Activated CD4-positive, alpha-beta T cell treated with anti-CD3 and anti-CD28 coated beads, Interleukin-2, amount 50 U/mL, for 24 hours (primary cell): ENCODE measurements at places on chromosomes 6 and 20.

DNA sequence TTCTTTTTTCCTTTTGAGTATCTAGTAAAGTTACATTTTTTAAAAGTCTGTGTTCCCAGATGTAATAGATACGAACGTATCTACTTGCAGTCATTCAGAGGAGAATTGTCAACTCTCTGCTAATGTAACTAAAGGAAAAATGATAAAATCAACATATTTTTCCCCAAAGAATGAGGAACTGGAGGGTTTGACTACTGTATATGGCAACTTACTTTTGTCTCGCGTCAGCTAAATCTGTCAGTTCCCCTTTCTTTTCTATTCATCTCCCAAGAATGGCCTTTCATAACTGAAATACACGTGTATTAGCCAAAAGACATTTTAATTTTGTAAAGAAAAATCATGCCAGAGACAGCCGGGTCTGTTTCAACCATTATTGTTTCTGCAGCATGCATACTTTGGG is 5.4 kb downstream of the EYA2 start:
- no peak for DNase-seq

GRCh38 chr6:132392792-132393191 is 8.5 kb downstream of the MOXD1 start:
- no peak for DNase-seq

- no peak for DNase-seq
These were observed 118.9 kb downstream of the ARMC2 start for GRCh38 chr6:108966855-108967755.

- no peak for DNase-seq
These were observed 30.0 kb upstream of the ZBP1 start for GRCh38 chr20:57650266-57650665.

GRCh38 chr6:139659196-139659595 is 284.7 kb upstream of the CITED2 start:
- no peak for DNase-seq

- DNase-seq = no peak
These were observed 66.1 kb downstream of the CD24 start for GRCh38 chr6:106908386-106908840.

- DNase-seq = no peak
These were observed 14.2 kb downstream of the ITCH start for GRCh38 chr20:34377072-34377847.

DNA sequence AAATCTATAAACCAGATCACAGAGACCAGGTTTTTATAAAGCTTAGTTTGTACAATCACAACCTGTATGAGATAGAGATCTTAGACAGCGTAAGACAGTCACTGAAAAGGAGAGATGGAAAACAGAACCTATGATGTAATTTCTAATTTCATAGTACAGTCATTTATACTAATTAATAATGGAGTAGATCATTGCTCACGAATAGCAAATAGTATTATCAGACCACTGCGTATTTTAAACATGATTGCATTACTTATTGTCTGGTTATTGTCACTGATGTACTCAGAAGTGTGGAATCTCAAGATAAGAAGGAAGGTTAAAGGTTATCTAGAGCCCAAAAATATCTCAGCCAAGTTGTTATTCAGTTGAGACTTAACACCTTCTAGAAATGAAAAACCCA is 115.6 kb downstream of the KHDC1L start:
- no peak for DNase-seq

DNA sequence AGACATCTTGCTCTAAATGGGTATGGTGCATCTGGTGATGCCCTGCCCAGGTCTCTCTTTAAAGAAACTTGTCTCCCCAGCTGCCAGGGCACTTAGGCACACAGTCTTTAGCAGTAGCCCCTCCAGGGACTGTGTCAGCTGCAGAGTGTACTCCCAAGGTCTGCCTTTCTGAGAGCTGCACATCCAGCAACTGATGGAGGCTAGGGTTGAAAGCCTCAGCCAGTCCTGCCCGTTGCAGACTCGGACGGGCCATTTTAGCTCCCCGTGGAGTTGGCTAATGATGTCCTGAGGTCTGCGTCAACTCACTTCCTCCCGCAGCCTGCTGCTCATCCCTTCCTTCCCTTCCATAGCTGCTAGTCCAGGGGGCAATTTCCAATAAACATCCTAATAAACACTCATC is 381.8 kb downstream of the PTPRT start:
- no peak for DNase-seq

- DNase-seq = no peak
These were observed 39.6 kb downstream of the ANKS1A start for GRCh38 chr6:34928695-34929094.

- DNase-seq = no peak
These were observed 20.1 kb upstream of the UTRN start for GRCh38 chr6:144265061-144265357.

DNA sequence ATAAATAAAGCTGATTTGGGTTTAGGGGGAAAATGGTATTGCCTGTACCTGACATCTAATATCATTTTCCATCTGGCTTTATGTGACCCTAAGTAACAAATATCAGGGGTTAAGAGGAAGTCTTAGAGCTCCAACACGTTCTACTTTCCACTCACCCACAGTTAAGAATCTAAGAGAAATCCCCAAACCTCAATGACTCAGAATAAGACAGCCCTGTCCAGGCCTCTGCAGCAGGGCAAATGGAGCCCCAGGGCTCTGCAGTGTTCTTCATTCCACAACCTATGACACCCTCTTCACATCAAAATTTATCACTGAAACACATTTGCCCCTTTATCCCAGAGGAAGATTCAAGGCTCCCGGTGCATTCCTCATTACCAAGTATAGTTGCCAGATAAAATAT is 20.3 kb upstream of the TENT5A start:
- no peak for DNase-seq

DNA sequence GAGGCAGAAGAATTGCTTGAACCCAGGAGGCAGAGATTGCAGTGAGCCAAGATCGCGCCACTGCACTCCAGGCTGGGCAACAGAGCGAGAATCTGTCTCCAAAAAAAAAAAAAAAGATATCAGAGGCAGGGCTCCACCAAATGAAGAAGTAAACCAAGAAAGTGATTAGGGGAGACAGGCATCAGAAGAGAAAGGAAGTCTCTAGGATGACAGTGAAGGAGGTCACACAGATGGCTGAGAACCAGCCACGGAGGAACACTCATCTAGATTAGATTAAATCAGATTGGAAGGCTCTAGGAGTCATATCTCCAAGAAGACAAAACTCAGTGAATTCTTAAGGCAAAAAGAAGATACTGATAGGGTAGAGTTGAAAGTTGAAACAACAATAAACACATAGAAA is 102.2 kb upstream of the CCDC28A start:
- no peak for DNase-seq

- no peak for DNase-seq
These were observed 93.3 kb downstream of the SMOC2 start for GRCh38 chr6:168534265-168534664.

DNA sequence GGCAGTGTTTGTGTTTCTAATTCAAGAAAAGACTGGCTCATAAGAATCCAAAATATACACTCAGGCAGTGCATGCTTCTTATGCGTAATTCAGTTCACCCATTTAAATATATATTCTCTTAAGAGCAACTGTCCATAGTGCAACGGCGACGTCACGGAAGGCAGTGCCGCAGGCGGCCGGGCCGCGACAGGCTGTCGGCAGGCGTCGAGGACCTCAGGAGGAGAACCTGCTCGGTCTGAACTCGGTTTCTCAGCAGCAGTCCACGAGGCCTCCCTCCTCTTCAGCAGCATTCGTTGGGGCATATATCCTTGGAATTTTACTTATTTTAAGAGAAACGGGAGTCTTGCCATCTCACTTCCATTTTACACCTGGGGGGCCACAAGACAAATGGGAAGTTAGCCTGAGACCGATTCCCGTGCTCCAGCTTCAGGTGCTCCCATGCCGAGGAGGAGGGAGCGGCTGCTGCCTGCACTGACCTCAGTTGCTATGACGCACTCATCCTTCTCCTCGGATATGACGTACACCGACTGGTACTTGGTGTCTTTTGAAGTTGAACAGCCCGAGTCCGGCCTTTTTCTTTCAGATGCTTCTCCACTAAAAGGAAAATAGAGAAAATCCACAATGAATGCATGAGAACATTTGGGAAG is 8.2 kb downstream of the DLL1 start:
- DNase-seq = no peak

DNA sequence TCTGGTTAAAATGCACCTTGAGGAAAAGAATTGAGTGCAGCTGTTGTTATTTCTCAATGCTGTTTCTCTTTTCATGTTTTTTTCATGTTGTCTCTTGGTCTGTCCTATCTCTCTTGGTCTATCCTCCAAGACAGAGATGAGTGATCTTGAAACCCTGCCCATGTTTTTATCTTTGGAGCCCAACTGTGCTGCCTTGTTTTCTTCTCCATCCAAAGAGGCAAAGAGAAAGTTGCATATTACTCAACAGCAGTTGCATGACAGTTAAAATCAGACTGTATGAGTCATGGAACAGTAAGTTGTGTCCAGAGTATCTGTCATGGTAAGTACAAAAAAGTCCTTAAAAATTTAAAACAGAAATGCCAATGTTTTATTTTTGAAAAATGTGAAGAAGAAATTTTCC is 26.2 kb downstream of the BCAS1 start:
- DNase-seq = no peak

GRCh38 chr6:157361886-157362285 is 19.1 kb upstream of the ZDHHC14 start:
- DNase-seq = no peak
